ENCODE measurements at places on chromosomes 13 and 19.

DNA sequence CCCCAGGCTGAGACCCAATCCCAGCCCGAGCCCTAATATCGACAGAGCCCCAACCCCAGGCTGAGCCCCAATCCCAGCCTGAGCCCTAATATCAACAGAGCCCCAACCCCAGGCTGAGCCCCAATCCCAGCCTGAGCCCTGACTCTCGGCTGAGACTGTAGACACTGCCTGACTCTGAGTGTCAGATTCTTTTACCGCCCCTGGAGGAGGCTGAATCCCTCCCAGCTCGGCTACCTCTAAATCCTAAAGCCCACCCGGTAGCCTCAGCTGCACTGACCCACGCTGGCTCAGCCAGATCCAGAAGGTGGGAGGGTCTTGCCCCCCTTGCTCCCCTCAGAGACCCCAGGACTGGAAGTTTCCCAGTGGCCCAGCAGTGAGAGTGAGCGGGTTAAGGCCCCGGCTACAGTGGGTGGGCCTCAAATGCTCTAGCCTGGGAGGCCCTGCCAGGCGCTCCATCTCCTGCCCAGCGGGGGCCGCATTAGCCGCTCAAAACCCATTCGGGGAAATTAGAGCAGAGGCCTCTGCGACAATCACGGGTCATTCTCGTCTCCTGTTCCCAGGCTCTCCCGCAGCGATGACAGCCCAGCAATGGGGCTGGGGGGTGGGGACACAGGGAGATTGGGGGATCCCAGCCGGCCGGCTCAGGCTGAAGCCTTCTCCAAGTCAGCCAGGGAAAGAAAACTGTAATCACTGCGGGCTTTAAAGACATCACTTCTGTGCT lies 43.8 kb downstream of the ZNRF4 start:
- DNase-seq, result no peak

DNA sequence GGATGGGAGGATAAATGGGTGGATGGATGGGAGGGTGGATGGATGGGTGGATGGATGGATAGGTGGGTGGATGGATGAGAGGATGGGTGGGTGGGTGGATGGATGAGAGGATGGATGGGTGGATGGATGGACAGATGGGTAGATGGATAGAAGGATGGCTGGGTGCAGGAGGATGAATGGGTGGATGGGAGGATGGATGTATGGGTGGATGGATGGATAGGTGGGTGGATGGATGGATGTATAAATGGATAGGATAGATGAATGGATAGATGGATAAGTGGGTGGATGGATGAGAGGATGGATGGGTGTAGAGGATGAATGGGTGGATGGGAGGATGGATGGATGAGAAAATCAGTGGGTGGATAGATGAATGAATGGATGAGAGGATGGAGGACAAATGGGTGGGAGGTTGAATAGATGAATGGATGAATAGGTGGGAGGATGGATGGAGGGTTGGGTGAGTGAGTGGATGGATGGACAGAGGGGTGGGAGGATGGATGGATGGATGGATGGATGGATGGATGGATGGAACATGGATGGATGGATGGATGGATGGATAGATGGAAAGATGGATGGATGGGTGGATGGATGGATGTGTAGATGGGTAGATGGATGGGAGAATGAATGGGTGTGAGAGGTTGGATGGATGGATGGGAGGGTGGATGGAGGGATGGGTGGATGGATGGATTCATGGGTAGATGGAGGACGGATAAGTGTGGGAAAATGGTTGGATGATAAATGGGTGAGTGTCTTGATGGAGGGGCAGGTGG lies 35.9 kb upstream of the ONECUT3 start:
- DNase-seq, result no peak

- DNase-seq, result no peak
Observed at GRCh38 chr19:5718037-5718578, 1.8 kb downstream of the LONP1 start.

DNA sequence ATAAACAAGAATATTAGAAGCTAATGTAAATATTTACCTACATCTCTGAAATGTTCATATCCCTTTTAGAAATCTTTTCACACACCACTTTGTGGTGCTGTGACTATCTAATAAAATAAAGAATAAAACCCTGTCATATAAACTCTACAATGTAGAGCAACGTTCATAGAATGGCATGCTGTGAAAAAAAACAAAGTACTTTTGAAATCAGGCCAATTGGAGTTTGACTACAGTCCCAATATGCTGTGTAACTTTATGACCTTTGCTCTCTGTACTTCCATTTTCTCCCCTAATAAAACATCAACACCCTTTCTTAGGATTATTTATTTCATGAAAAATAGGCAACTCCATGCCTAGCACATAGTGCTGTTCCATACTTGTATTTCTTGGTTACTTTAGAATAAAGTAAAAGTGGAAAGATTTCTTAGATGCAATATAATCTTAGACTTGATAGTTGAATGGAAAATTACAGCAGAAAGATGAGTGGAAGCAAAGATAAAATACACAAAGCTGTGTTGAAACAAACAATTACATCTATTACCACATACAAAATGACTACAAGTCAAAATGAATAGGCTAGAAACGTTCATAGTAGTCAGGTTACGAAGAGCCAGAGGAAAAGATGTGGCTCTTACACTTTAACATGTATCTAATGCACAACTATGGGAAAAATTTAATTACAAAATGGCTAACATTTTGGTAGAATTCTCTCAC lies 613.2 kb upstream of the SLITRK5 start:
- DNase-seq, result no peak

- DNase-seq, result no peak
Observed at GRCh38 chr13:55990631-55991030, 1150.1 kb upstream of the PRR20A start.

- DNase-seq, result no peak
Observed at GRCh38 chr13:39784347-39784746, 128.9 kb downstream of the COG6 start.
